ENCODE measurements at places on chromosomes 1 and 21.
A peak's percentile ranks its signal among the peaks of the same experiment; 100 is the strongest.

- DNase-seq, result no peak
These were observed 3.9 kb upstream of the TP53BP2 start for GRCh38 chr1:223849352-223850254.

- DNase-seq, result peak; percentile 9
These were observed 450.6 kb upstream of the CAMK1G start for GRCh38 chr1:209132736-209133467.

- peak; percentile 88 for DNase-seq
These were observed 4.4 kb upstream of the ZNF692 start for GRCh38 chr1:248862998-248863881.

- no peak for DNase-seq
These were observed 48.0 kb downstream of the DMAP1 start for GRCh38 chr1:44261171-44261817.

DNA sequence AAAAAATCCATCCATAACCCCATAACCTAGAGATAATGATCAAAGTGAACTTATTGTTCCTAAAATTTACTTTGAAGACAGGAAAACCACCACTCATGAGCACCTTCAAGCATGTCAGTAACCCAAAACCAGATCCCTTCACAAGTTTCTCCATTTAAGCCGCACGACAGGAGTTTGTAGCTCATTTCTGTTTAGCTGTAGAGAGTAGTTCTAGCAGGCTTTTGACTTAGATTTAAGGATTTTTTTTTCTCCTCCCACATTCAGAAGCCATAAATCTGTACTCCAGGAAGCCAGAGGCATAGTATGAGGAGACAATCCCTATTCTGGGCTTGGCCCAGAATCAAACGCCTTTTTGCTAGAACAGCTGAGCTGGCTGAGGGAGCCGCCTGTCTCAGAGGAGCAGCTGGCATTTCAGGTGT lies 25.6 kb downstream of the TOMM20 start:
- DNase-seq, result no peak

DNA sequence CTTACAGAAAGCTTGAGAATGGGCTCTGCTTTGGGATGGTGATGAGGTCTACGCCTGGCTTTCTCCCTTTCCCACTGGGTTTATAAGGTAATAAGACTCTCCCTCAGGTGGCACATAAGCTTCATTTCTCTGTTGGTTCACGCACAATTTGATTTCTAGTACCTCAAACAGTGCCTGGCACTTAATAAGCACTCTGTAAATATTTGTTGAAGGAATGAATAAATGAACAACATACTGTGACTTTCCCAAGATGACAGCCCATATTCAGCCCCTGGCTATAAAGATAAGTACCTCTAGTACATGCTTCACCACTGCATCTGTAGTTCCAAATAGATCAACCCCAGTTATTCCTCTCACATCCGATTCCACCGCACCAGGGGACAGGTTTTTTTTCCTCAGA lies 17.8 kb downstream of the COPA start:
- DNase-seq, result no peak

GRCh38 chr1:237938553-237938952 lies 47.8 kb upstream of the ZP4 start:
- no peak for DNase-seq

DNA sequence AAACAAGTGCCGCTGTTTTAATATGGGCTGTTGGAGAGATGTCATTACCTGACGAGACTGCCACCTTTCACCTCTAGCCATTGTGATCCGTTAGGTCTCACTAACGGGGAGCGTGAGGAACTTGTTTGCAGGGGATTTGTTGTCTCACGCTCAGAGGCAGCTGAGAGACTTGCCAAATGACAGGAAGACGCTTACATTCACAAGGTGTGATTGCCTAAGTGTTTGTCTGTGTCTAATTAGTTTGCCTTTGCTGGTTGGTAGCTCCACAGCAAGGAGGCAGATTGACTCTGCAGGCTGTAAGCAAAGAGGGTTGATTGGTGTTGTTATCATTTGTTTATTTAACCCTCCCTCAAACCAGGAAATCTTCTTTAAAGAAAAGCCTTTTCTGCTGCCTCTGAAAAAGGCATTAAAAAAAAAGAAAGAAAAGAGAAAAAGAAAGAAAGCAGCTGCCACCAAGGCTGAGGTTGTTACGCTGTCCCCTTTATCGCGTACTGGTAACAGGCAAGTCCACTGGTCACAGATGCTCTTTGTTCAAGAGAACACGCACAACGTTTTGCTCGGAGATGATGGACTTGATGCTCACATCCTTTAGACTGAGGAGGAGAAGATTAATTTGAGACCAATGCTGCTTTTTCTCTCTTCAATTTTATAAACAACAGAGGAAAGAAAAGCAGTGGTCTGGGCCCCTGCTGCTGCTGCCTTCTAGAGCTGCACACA lies 203.9 kb downstream of the ZNF326 start:
- DNase-seq, result no peak

- peak; percentile 43 for DNase-seq
These were observed 28.9 kb upstream of the FMOD start for GRCh38 chr1:203379825-203380224.

GRCh38 chr1:225533238-225533637 lies 105.4 kb upstream of the LBR start:
- no peak for DNase-seq

- peak; percentile 41 for DNase-seq
These were observed 403.6 kb downstream of the PTPRU start for GRCh38 chr1:29639741-29640427.

DNA sequence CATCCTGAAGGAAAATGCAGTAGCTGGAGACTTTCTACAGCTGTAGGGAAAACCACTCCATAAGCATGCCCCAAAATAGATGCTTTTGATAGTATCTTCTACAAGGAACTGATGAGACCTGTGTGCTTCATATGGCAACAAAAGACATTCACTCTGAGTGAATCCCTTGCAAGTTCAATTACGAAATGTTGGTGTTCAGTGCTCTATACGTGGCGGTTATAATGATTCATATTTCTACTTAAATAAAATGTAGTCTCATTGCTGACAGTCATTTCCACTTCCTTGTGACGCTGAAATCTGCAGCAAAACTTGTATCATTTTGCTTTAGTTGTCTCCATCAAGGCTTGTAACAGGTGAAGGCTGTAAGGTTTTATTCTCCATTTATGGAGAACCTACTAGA lies 20.6 kb downstream of the TOR1AIP2 start:
- DNase-seq, result no peak

GRCh38 chr1:24868016-24868875 lies 61.8 kb downstream of the RUNX3 start:
- DNase-seq, result no peak

DNA sequence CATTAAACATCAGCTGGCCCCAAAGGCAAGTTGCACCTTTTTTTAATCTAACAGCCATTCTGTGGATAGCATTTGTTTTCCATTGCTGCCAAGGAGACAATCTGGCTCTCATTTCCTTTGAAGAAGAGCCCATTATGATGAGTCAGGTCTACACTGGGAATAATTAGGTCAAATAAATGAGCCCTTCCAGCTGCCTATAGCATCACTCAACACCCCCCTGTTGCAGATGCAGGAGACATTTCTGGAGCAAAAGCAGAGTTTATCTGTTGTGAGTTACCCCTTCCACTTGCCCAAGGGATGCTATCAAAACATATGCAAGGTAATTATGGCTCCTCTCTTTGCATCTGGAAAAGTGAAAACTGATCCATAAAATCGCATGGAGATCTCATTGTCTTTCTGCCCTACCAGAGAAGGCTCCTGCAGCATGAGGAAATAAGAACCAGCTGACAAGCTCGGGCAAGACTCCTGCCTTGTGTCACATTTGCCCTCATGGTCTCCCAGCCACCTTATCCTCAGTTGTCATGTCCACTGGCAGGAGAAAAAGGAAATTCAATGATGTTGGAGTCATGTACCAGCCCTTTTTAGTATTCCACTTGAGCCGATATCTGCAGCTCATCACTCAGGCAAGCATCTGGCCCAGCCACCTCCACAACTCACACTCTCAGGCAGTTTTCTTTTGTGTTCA lies 135.9 kb downstream of the SLC30A10 start:
- peak; percentile 30 for DNase-seq

- no peak for DNase-seq
These were observed 15.4 kb upstream of the XPR1 start for GRCh38 chr1:180616439-180616838.

DNA sequence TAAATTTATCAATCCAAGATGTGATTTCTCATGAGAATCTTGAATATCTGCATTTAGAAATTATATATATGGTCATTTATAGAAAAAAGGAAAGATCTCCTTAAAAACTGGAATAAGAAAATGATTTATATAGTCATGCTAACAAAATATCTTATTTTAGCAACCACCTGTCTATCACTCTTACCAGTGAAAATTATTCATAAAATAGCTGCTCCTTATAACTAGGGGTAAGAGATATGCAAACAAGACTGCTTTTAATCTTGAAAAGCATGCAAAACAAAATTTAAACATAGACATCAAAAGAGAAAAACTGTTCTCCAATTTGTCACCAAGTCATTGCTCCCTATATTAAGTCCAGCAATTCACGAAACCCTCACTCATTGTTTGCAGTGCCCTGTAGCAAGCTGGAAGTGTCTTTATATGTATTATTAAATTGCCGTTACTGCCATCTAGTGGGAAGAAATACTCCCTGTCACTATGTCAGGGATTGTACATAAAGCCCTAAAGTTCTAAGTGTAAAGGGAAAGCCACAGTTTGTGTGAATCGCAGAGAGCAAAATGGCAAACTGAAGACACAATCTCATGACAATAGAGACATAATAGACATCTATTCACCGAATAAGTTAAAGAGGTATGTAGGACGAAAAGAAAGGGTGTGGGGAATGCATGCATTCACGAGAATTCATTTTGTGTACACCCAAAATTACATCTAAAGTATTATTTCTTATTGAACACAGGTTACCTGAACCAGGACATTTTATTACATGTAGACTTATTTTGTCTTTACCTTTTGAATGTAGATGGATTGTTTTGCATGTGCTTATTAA lies 600.5 kb downstream of the USP25 start:
- DNase-seq, result peak; percentile 92

DNA sequence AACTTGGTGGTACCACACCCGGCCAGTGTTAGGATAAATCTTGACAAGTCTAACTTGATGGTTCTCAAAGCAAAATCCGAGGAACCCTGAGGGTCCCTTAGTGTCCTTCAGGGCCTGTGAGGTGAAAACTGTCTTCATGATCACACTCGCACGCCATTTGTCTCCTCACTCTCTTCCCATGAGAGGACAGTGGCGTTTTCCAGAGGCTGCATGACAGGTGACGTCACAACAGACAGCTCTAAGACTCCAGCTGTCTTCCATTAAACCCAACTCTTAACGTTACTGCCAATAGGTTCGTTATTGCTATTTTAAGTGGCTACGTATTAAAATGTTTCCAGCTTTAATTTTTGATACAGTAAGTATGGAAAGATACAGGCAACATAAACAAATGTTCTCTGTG lies 13.8 kb downstream of the CFAP74 start:
- DNase-seq, result no peak

- peak; percentile 93 for DNase-seq
These were observed 27.8 kb upstream of the RNF187 start for GRCh38 chr1:228459091-228459993.

DNA sequence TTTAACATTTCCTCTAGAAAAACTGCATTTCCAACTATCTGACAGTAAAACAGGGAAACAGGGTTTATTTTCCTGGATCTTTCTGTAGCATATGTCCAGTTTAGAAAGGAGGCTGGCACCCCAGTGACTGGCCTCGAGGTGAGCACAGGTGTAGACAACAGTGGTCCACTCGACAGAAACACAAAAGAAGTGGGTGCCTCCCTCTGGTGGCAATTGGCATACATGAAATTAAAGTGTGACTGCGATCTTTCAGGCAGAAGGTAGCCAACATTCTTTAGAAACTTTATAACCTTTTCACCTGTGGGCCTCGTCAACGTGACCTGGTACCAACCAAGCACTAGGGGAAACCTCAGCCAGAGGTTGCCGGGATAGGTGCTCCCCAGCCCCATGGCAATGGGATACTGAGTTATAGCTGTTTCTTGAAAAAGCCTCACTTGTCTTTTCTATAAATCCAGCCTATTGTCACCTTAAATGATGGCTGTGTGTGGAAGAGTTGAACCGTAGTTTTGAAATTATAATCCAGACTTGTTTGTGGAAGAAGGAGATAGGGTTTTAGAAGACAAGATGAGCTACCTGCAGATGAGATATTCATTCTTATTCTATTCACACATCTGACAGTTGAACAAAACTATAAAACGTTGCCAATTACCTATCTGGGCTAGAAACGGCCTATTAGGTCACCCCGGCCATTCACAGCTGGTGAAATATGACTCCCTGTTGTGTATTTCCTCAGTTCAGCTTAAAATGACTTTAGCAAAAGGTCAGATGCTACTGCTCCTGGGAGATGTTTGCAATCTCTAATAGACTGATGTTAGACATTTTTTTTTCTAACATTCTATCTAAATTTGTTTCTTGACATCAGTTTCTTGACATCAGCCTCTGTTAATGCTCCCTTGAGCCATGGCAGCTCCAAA lies 44.3 kb downstream of the PCP4 start:
- DNase-seq, result peak; percentile 7

DNA sequence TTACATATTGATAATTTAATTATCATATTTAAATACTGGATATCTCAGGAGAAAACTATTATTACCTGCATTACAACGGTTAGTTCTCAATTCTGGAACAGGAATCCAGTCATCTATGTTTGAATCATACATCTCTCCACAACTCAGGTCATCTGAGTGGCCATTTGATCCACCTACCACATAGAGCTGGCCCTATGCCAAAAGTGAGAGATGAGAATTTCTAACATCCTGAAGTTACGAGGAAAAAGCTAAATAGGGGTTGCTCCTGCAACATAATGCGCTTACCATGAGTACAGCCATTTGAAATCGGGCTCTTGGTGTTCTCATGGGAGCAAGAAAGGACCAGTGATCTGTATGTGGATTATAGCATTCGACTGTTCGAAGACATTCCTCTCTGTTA lies 16.9 kb downstream of the IVNS1ABP start:
- DNase-seq, result no peak

DNA sequence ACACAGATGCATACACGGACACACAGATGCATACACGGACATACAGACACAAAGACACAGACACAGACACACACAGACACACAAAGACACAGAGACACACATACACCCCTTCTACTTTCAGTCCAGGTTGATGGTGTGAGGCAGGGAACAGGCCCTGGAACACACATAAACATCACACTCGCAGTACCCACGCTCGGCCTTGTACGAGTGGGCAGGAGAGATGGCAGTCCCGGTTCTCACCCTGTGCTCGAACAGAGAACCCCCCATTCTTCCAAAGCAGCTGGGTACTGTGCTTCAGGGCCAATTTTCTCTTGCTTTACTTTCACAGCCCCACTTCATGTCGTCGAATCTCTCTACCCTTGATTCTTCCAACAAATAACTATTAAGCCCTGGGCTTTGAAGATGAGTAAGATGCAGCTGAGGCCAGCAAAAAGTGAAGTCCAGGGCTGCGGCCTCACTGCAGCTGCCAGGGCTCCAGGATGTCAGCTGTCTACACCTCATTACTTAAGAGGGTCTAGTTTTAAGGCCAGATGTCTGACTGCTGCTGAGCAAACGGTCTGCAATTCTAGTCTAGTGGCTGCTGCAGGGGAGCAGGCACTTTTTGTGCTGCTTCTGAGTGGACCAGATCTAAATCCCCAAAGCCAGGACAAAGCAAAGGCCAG lies 90.1 kb downstream of the PGBD5 start:
- DNase-seq, result no peak

- no peak for DNase-seq
These were observed 116.6 kb downstream of the HS2ST1 start for GRCh38 chr1:87030740-87031690.
